ENCODE measurements at places on chromosomes 2 and 18.
A peak's percentile ranks its signal among the peaks of the same experiment; 100 is the strongest.

- DNase-seq: no peak
Observed at GRCh38 chr2:47016172-47016913, 100.7 kb upstream of the MCFD2 start.

DNA sequence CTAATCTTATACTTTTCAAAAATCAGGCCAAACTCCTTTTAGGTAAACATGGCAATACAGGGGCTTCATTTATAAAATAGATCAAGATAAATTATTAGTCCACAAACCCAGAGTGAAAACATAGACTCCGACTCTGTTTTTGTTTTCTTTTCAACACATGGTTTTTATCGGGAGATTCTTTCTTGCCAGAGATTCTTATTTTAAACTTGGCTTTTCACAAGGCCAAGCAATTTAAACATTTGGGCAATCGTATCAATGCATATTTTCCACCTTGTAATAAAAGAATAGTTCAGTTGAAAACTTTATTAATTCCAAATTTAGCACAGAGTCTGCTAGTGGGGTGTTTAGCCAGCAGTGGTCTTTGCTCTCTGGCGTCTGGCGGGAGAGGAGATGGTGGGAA, 71.9 kb downstream of the SOX11 start:
- DNase-seq: no peak

- DNase-seq: no peak
Observed at GRCh38 chr2:233473878-233474277, 92.7 kb downstream of the USP40 start.

- peak; percentile 87 for DNase-seq
Observed at GRCh38 chr2:10762651-10763460, 41.4 kb downstream of the ATP6V1C2 start.

DNA sequence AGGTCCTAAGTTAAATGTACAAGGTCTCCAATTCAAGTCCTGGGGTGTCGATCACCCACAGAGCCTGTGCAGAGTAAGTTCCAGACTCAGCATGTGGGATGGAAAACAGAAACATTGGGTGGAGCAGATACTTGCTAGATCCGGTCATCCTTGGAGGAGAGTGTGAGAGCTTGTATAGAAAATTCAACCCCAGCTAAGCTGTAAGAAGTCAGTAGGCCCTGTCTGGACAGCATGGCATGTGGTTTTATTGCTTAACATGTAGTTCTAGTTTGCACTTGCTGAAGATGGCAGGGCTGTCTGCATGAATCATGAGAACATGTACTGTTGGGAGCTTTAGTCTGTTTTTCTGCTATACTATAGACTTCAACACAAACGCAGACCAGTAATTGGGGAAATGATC, 189.6 kb upstream of the RMP24 start:
- DNase-seq: no peak

- no peak for DNase-seq
Observed at GRCh38 chr2:142769761-142770160, 107.7 kb upstream of the KYNU start.

DNA sequence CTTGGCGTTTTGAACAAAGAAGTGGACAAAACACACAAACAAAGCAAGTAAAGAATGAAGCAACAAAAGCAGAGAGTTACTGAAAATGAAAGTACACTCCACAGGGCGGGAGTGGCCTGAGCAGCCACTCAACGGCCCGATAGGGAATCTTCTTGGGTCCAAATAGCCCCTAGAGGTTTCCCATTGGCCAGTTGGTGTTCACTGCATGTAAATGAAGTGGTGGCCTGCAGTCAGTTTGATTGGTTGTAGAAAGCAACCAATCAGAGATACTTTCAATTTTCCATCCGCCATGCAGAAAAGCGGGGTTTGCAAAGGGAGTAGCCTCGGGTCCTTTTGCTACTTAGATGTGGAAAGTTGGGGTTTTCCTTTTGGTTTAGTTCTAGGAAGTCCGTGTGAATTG, 31.6 kb downstream of the CYBRD1 start:
- DNase-seq: peak; percentile 58

GRCh38 chr2:163198972-163199371, 360.4 kb upstream of the KCNH7 start:
- DNase-seq: no peak

DNA sequence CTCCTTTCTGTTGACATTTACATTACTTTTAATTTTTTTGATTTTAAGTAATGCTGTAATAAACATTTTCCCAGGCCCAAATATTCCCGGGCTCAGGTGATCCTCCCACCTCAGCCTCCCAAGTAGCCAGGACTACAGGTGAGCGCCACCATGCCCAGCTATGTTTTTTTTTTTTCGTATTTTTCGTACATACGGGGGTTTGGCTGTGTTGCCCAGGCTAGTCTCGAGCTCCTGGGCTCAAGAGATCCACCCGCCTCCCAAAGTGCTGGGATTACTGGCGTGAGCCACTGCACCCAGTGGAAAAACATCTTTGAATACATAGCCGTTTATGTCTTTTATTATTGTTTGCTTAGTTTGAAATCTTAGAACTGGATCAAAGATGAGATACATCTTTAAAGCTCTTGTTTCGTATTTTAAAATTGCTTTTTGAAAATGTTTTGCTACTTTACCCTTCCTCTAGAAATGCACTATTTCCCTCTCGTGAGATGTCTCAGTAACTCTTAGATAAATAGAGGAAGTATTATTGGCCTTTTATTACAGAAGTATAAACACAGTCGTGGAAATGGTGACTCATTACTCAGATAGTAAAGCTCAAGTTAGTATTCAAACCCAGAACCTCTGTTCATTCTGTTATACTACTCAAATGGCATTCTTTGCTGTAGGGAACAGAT, 2.4 kb downstream of the SMCHD1 start:
- no peak for DNase-seq

GRCh38 chr2:200625958-200626363, 40.1 kb downstream of the AOX1 start:
- no peak for DNase-seq

DNA sequence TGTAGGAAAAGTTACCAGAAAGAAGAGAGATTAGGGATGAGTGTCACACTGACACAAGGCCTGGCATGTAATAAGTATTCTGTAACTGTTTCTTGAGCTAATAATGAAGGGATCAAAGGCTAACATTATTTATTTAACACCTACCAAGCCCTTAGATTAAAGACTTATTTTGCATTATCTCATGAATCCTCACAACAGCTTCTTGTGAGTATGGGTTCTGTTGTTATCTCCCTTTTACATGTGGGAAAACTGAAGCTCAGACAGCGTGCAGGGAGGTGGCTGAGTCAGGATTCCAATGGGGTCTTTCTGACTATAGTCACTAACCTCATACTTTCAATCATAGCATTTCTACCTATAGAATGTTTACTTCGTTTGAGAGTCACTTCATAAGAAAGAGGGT, 79.0 kb upstream of the PROKR1 start:
- no peak for DNase-seq

DNA sequence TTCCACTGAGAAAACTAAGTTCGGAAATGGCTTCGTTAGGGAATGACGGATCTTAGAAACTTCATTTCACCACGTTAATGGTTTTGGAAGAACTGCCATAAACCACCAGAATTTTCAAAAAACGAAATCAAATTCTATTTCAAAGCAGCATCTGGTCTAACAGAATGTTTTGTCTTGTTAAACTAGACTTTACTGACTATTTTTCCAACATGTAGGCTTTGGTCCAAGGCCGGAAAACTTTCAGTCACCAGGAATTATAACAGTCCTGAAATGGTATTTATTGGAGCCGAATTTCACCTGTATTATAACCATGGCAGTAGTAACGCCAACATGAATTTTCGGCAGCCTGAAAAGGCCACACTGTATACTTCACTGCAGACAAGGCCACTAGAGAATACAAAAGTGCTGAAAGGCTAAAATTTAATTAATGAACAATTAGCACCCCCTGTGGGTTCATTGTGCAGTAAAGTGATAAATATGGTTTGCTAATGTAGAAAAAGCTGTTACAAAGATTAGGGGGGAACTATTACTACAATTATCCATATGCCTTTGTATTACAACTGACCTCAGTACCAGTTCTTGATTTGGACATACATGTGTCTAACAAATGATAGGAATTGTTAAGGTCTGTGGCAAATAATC, 116.4 kb downstream of the ZNF521 start:
- no peak for DNase-seq

- DNase-seq: no peak
Observed at GRCh38 chr18:57579934-57580333, 6.6 kb downstream of the FECH start.

- no peak for DNase-seq
Observed at GRCh38 chr2:169365029-169365480, 2.7 kb upstream of the LRP2 start.

GRCh38 chr2:193103064-193103463, 908.3 kb upstream of the TMEFF2 start:
- no peak for DNase-seq

GRCh38 chr2:62304429-62305417, 108.8 kb downstream of the B3GNT2 start:
- peak; percentile 37 for DNase-seq

DNA sequence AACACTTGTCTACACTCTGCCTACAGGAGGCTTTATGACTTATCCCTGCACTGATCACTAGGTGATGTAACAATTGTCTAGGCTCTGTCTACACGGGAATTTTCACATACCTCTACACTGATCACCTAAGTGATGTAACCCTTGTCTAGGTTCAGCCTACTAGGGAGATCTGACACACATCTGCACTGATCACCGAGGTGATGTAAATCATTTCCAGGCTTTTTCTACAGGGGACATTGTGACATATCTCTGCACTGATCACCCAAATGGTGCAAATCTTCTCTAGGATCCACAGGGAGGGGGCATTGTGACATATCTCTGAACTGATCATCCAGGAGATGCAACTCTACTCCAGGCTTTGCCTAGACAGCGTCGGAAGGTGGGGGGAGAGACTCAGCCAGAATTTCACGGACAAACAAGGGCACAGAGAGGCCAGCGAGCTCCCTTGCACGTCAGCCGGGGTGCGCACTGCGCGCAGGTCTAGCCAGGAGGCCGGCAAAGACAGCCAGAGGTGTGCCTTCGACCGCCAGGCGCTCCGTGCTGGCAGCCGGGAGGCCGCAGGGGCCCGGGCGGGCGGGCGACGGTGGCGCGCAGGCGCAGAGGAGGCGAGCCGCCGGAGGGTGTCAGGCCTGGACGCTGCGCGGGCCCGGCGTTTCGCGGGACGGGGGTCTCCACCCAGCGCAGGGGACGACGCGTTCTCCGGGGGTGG, 46.9 kb upstream of the USP14 start:
- DNase-seq: peak; percentile 67

GRCh38 chr2:73243884-73244570, 9.9 kb downstream of the CCT7 start:
- DNase-seq: no peak

GRCh38 chr2:218046238-218046637, 22.8 kb upstream of the RUFY4 start:
- no peak for DNase-seq

DNA sequence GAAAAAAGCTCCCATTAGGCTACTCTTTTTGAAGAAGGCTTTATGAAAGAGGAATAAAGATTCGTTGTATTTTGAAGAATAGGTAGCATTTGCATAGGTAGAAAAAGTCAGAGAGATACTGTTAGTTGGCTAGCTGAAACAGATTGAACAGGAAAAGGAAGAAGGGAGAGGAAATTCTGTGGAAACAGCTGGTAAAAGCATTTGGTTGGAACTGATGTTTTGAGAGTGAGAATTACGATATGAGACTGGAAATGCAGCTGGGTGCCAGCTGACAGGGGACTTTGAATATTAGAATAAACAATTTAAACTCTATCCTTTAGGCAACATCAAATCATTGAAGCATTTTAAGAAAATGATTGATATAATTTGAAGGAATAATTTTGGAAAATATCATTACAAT, 96.7 kb upstream of the CNTNAP5 start:
- DNase-seq: no peak

- DNase-seq: no peak
Observed at GRCh38 chr2:10331702-10332401, 29.1 kb downstream of the HPCAL1 start.

GRCh38 chr2:228056293-228057097, 125.0 kb downstream of the SPHKAP start:
- DNase-seq: no peak

- DNase-seq: no peak
Observed at GRCh38 chr2:45102141-45102540, 92.9 kb upstream of the SIX2 start.

GRCh38 chr2:203533676-203534591, 1.2 kb downstream of the RAPH1 start:
- DNase-seq: no peak

- DNase-seq: no peak
Observed at GRCh38 chr2:879540-879939, 71.1 kb upstream of the SNTG2 start.

DNA sequence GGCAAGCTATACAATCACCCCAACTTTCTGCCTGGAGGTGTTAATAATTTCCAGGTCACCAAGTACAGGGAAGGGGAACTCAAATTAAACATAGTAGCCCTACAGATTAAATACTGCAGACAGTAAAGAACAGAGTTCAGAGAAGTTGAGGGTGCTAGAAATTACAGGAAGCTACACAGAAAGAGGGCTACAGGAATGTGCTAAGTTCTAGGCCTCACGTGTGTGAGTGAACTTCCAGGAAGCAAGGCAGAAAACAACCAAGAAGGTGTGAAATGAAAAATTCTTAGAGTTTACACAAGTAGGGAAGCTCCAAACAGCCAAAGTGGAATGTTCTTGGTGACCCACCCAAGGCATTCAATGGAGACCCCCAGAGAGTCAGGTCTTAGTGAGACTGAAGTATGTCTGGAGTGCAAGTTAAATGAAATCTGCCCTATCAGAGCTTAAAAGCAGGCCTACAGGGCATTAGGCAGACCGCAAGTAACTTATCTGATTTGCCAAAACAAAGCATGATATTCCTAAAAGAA, 58.1 kb upstream of the RNU4ATAC start:
- DNase-seq: no peak
